ENCODE measurements at places on chromosomes 11 and 22.

DNA sequence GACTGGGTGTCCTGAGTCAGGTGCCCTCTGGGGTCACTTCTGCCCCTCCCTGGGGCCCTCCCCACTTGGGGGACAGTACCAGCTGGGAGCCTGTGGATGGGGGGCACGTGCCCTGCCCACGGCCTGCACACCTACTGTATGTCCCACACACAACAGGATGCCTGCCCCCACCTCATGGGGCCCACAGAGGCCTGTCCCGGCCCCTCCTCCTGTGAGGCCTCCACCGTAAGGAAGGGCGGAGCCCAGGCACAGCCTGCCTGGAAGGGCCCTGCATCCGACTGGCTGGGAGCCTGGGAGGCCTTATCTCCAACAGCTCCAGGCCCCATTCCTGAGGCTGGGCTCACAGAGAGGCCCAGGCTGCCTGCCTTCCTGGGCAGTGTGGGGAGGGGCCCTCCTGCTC is 47.8 kb downstream of the BRSK2 start:
- no peak for DNase-seq

GRCh38 chr11:83971063-83971462 is 684.9 kb upstream of the CCDC90B start:
- DNase-seq = no peak

DNA sequence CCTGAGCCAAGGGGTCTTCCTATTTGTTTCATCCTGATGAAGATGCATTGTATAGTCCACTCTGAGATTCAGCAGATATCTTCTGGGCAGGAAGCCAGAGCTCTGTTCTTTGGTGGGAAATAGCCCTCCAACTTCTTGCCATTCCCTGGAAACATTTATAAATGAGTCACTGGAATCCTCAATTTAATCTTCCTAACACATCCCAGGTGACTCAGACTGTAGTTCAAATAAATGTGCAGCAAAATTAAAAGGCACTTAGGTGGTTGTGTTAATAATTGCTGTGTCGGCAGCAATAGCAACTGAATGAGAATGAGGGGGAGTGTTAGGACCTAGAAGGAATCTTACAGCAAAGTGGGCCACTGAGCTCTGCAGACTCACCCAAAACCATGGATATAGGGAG is 108.6 kb downstream of the INSC start:
- no peak for DNase-seq

DNA sequence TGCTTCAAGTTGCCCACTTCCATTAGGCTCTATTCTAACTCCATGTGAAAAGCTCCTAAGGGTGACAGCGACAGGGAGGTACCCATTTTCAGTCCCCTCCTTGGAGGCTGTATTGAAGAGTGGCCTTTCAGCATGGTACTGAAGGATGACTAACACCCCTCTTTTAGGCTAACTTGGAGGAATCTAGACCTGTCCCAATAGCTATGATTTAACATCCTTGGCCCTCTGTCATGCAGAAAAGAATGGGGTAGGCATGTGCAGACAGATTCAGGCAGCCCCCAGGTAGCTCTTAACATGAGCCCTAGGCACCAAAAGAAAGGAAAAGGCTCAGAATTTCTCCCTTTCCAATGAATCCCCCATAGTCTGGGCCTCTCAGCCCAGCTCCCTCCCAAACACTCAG is 89.3 kb upstream of the AMOTL1 start:
- no peak for DNase-seq

DNA sequence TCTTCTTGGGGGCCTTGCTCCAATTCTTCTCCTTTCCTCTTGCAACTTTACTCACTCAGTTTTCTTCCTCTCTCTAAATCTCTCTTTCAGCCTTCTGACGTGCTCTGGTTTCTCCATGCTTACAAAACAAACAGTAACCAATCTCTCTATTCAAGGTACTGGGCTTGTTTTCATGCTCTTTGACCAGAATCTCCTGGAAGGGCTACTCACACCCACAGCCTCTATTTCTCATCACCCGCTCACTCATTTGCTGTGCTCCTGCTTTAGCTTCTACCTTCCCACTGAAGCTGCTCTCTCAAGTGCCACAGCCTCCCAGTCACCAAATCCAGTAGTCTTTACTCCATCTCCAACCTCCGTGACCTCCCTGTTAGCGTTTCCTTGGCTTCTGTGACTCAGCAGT is 60.4 kb downstream of the SERGEF start:
- no peak for DNase-seq

GRCh38 chr11:64095273-64095817 is 59.6 kb downstream of the FLRT1 start:
- no peak for DNase-seq

DNA sequence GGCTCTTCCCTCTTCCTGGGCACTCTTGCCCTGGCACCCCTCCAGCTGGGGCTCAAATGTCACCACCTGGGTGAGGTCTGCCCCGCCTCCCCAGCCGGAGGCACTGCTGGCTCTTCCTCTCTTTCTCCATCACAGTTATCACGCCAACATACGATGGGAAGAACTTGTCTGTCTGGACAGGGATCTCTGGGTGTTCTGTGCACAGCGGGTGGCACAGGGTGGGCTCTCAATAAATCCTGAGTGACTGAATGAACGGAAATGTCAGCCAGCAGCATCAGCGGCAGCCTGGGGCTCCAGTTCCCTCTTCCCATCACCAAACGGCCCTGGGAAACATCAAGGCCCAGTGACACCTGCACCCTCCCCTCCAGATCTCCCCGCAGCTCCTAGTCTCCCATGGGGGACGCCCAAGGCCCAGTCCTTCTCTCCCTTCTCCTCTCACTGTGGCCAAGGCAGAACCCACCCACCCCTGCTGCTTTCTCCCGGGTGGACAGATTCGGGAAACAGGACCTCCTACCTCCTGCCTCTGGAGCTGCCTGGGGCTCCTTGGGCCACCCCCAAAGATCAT is 440 bp upstream of the SLC25A45 start:
- DNase-seq = no peak

DNA sequence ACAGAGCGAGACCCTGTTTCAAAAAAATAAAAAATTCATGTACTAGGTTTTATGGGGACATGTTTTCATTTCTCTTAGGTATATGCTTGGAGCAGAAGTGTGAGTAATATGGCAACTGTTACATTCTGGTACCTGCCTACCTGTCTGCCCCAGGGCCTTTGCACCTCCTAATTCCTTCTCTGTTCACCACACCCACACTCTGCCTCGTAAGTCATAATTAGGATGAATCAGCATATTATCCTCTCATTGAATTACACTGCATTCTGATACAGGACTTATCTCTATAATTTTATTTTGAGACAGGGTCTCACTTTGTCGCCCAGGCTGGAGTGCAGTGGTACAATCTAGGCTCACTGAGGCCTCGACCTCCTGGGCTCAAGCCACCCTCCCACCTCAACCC is 3.1 kb upstream of the RAPSN start:
- DNase-seq = no peak

- no peak for DNase-seq
These were observed 10.5 kb downstream of the COA4 start for GRCh38 chr11:73866095-73866579.

DNA sequence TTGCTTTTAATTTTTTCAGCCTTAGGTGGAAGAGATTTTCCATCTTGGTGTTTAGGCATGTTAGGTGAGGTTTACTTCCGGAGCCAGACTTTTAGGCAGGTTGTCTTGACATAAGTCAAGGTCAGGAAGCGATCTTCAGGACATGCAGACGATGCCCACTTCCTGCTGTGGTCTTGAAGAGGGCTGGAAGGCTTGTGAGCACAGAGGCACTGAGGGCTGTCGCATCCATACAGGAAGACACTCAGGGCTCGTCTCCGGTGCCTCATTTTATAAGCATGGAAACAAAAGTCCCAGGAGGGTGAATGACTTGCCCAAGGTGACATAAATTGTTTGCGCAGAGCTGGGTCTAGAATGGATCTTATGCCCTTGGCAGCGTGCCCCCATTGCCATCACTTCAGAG is 30.8 kb downstream of the MARK2 start:
- DNase-seq = no peak

DNA sequence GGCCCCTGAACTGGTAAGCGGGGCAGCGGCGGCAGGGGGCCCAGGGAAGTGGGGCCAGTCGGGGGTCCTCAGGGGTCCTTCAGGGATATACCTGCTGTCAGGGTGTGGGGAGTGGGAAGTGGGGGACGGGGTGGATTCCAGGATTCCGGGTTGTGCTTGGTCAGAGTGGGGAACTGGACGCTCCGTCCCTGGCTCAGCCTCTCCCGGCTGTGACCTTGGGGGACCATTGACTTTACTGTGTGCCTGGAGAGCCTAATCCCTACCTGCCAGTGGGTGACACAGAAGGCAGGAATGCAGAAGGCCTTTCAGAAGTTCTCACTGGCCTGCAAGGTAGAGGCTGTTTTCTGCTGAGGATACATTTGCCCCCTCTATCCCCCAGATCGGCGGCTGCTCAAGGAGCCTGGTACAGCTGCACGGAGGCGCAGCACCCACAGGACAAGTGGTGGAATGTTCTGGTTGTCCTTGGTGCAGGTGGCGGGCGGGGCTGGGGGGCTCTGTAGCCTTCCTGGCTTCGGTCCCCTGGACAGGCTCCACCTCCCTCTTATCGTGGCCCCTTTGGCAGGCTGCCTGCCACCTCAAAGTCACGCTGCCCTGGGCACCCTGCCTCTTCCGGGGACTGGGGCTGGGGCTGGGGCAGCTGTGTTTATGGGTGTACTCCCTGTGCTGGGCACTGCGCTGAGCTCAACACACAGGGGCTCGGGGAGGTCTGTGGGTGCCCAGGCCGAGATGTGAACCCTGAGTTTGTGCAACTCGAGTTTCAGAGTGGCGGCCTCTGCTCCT is 18.4 kb downstream of the KCNQ1 start:
- no peak for DNase-seq

DNA sequence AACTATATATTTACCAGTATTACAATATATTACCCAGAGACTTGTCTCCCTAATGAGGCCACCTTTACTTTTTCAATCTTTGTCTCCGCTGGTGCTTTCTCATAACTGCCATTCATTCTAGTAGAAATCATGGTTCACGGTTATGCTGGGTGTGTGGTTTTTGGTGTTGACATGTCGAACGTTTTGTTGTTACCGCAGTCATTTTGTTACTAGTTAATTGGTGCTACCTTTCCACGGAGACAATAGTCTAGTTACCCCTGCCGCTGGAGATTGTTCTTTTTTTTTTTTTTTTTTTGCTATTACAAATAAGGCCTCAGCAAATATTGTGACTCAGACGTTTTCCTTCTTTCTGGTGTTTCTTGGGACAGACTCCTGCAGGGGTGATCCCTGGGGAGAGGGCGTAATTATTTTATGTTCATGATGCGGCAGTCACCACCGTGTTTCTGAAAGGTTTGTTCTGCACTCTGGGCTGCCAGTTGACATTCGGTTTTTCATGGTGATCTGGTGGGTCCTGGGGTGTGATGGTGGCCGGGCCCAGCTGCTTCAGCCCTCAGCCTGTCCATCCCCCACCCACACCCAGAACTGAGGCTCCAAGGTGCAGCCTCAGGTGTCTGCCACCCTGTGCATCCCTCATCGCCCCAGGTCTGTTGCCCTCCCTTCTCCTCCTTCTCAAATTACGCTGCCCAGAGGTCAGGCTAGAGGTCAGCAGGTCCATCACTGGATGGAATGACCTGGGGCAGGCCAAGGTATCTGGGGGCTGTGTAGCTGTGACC is 28.6 kb downstream of the LRP5 start:
- DNase-seq = no peak

DNA sequence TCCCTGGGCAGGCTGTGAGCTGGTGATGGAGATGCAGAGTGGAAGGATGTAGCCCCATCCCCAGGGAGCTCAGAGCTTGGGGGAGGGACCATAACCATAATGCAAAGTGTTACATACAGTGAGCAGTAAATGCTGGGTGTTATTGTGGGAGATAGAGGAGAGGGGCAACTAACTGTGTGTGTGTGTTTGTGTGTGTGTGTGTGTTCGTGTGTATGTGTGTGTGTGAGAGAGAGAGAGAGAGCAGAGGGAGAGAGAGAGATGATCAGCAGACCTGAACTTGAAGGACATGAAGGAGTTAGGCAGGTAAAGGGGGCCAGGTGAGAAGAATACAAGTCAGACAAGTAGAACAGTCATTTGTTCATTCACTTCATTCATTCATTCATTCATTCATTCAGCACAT is 74.2 kb downstream of the CACNG2 start:
- no peak for DNase-seq

DNA sequence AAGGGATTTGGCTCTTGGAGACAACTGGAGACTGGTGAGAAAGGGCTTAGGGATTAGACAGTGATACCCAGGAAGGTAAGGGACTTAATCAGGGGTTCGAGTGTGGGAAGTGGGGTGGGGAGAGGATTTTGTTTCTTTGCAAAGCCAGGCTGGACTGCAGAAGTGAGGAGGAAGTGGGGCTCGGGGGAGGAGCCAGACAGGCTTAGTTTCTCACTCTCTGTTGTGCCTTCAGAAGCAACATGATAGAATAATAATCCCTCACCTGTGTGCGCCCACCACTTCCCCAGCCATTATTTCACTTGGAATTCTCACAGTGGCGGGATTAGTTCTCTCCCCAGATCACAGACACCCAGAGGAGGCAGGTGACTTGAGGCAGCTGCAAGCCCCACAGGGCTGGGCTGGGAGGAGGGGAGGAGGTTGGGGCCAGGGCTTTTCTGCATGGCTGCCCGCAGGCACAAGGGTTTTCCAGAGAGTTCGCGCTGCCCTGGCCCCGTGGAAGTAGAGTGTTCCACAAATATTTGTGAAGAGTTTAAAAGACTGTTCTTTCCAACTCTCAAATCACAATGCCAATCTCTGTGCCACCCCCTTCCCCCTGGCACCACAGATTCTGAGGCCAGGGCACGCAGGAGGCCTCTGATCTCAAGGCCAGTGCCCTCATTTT is 4.0 kb upstream of the SEC14L2 start:
- no peak for DNase-seq

- no peak for DNase-seq
These were observed 56.8 kb downstream of the LDLRAD3 start for GRCh38 chr11:36000616-36001190.

- DNase-seq = peak; percentile 39
These were observed 59.1 kb downstream of the ST3GAL4 start for GRCh38 chr11:126414615-126415014.

GRCh38 chr11:2789331-2789730 is 89.5 kb upstream of the KCNQ1OT1 start:
- no peak for DNase-seq

- no peak for DNase-seq
These were observed 23.6 kb upstream of the ETS1 start for GRCh38 chr11:128610721-128611617.

Measured in nucleus accumbens (tissue), 56 donors.